Osteocyte (in vitro differentiated cells): ENCODE measurements at places on chromosomes 3 and 15.

DNA sequence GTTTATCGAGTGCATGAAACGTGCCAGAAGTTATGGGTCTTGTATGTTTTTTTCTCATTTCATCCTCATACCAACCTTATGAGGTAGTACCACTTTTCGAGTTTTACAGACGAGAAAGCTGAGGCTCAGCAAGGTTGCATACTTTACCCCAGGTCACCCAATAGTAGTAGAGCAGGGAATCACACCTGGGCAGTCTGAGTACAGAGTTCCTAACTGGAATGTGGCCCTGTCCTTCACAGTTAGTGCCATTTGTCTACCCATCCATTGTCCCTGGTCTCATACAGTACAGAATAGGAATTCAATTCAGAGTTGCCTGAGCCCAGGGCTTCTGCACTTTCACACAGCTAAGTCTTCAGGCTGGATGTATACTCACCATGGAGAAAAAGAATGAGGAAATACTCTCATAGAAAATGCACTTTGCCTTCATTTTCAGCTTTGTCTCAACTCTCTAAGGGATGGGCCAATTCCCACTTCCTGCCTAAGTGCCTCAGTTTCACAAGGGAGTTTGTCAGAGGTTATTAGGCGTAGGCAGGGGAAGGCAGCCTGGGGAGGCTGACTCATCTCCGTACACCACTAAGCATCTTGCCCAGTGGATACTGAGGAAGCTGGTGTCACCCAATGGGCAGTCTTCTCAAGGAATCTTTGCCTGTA, 93.2 kb downstream of the TMEM212 start:
- peak overlapping the region; percentile 45 for H3K27ac ChIP-seq
- no peak overlapping the region for H3K4me3 ChIP-seq
- DNase-seq, result no peak
- H3K27me3 ChIP-seq, result no peaks in the 10 kb centered on the region
- H3K36me3 ChIP-seq, result no peaks in the 10 kb centered on the region

DNA sequence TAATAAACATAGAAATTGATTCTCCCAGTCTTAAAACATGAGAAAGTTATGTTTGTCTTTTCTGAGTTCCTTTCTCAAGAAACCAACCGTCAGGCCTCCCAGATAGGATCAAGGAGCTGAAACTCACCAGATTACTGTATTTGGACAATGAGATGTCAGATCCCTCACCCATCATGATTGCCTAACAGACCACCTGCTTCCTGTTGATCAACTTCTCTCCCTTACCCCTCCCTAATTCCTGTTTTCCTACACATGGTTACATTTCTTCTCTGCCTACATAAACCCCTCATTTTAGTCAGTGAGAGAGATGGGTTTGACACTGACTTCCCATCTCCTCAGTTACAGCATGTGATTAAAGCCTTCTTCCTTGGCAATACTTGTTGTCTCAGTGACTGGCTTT, 917.5 kb downstream of the FHIT start:
- H3K27me3 ChIP-seq, result peaks cover 9% of the 10 kb centered on the region
- no peaks in the 10 kb centered on the region for H3K36me3 ChIP-seq
- H3K4me1 ChIP-seq, result no peaks in the 10 kb centered on the region

DNA sequence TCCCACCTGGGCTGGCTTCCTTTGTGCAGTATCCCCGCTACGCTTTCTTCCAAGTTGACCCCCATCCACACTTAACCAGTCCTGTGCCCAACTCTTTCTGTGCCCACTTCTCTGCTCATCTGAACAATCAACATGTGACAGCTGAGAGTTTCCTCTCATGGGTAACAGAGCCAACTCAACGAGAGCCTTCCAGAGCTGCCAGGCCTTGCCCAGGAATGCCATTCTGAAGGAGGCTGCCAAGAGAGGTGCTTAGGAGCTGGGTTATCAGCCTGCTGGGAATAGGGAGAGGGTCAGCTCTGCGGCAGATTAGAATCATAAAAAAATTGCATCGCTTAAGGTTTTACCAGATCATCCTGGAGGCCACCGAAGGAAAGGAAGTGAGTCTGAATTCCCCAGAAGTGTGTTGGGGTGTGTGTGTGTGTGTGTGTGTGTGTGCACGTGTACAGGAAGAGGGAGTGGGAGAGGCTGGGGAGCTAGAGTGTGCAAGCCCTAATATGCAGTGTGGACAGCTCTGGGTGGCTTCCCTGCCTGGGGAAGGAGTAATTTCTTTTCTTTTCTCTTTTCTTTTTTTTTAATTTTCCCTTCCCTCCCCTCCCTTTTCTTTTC, 66.7 kb downstream of the ITGA11 start:
- H3K27me3 ChIP-seq, result no peaks in the 10 kb centered on the region
- DNase-seq, result no peak
- peaks cover 60% of the 10 kb centered on the region for H3K36me3 ChIP-seq
- H3K27ac ChIP-seq, result peak overlapping the region; percentile 95

- no peaks in the 10 kb centered on the region for H3K36me3 ChIP-seq
- H3K27me3 ChIP-seq, result no peaks in the 10 kb centered on the region
Observed at GRCh38 chr15:74955017-74955416, 1.6 kb downstream of the RPP25 start.

DNA sequence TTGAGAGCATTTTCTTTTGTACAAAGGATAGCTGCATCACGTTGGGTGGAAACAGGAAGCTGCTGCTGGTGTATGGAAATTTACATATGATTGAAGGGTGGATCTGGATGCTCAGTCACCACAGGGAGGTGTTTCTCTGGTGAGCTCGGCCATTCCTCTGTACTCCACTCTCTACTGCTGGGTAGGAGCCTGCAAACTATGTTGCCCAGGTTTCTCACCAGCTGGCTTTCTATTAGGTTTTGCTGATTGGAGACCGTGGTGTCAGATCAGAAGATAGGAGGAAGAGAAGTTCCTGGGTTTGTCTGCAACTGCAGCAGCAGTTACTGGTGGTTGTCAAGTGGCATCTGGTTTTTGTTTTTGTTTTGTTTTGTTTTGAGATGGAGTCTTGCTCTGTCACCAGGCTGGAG, 61.7 kb downstream of the TAMM41 start:
- H3K4me3 ChIP-seq, result no peak overlapping the region
- no peak for DNase-seq
- H3K27me3 ChIP-seq, result no peaks in the 10 kb centered on the region
- no peak overlapping the region for H3K27ac ChIP-seq
- H3K4me1 ChIP-seq, result no peaks in the 10 kb centered on the region
- H3K36me3 ChIP-seq, result peaks cover 16% of the 10 kb centered on the region

DNA sequence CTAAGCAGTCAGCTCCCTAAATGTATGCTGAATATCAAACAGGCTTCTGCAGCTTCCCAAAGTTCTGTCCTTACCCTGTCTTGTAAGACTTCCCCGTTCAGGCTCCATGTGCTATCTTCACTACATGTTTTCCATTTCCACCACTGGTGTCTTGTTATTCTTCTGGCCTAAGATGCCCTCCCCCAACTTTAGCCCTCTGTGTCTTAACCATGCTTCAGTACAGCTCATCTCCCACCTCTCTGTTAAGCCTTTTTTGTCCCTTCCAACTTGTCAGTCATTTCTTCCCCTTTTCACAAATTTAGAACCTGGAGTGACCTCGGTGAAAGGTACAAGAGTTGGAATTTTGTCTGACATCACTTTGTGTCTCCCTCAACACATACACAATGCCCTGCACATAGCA, 151.7 kb upstream of the TBL1XR1 start:
- H3K36me3 ChIP-seq, result no peaks in the 10 kb centered on the region
- H3K4me3 ChIP-seq, result no peak overlapping the region
- H3K27me3 ChIP-seq, result no peaks in the 10 kb centered on the region
- peaks cover 61% of the 10 kb centered on the region for H3K4me1 ChIP-seq

GRCh38 chr15:67707520-67708283, 117.6 kb upstream of the SKOR1 start:
- H3K27ac ChIP-seq, result no peak overlapping the region
- H3K36me3 ChIP-seq, result peaks cover 41% of the 10 kb centered on the region
- H3K4me1 ChIP-seq, result no peaks in the 10 kb centered on the region
- no peak overlapping the region for H3K4me3 ChIP-seq

DNA sequence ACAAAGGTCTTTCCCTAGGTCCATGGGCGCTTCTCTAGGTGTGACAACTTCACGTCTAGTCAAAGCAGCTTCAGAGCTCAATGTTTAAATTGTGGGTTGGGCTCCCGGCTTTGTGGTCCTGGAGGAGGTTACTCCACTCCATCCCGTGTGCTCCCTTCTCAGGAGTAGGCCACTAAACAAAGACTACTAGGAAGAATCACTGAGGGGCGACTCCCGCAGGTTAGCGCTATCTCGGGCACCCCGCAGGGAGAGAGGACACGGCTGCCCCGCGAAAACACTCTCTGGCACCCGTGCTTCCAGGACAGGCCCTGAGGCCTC, 500 bp downstream of the PARP6 start:
- H3K27me3 ChIP-seq, result peaks cover 9% of the 10 kb centered on the region
- peak overlapping the region; percentile 88 for H3K4me3 ChIP-seq
- no peak for DNase-seq
- peak overlapping the region; percentile 83 for H3K27ac ChIP-seq

DNA sequence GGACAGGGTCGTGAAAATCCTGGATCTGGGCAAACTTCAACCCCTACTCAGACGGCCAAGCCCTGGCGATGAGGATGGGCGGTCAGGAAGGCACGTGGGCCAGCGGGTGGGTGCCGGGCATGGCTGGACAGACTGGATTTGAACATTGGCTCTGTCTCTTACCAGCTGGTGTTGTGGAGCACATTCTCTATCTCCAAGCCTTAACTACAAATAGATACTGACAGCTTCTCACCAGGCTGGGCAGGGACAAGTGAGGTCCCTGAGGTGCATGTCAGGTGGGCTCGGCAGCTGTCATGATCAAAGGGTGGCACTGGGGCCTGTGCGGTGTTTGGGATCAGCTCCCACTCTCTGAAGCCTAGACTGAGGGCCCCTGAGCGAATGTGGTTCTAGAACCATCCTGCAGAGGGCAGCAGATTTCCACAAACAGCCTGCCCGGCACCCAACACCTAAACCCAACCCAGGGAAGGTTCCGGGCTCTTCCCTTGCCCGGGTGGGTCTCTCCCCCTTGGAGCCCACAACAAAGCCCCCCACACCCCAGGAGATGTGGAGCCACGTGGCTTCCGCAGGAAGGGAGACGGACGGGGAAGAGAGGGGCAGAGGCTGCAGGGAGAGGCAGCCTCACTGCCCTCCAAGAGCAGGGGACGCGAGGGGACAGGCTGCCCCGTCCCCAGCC, 58.4 kb downstream of the RGMA start:
- peaks cover 18% of the 10 kb centered on the region for H3K36me3 ChIP-seq
- H3K4me3 ChIP-seq, result no peak overlapping the region
- peak; percentile 88 for DNase-seq

GRCh38 chr3:131898346-131898745, 136.5 kb downstream of the CPNE4 start:
- no peaks in the 10 kb centered on the region for H3K36me3 ChIP-seq
- H3K27ac ChIP-seq, result no peak overlapping the region
- DNase-seq, result no peak
- H3K27me3 ChIP-seq, result peaks cover 3% of the 10 kb centered on the region
- no peak overlapping the region for H3K4me3 ChIP-seq
